NAMALWA (cell line): ENCODE measurements at places on chromosomes 3 and 15.

GRCh38 chr3:160921020-160921635 is 165.1 kb downstream of the PPM1L start:
- DNase-seq = peak; percentile 61

DNA sequence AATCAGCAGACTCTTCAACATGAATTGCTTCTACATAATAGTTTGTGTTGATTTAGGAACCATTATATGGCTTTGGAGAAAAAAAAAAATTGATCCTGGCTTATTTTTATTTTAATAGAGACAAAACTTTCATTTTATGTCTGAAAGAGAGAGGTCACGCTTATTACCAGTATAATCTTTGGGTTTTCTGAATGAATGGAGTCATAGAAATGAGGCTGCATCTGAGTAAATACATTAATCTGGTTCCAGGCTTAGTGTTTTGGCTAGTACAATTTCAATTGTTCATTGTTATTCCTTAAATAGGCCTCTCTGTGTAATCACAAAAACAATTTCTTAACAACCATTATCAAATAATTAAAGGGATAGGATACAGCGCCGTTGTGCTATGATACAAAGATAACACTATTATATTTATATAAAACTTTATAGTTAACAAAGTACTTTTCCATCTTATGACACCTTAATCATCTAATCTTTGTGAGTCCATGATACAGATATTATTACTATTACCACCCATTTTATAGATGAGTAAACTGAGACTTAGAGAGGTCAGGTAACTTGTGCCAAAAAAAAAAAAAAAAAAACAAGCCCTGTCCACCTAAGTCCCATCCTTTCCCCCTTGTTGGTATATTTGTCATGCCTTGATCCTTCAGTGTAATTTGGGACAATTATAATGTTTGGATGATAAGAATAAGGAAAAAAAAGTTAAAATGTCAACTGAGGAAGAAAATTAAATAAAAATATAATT is 41.8 kb upstream of the GOLM2 start:
- no peak for DNase-seq

GRCh38 chr3:71978150-71978721 is 193.3 kb upstream of the PROK2 start:
- no peak for DNase-seq

DNA sequence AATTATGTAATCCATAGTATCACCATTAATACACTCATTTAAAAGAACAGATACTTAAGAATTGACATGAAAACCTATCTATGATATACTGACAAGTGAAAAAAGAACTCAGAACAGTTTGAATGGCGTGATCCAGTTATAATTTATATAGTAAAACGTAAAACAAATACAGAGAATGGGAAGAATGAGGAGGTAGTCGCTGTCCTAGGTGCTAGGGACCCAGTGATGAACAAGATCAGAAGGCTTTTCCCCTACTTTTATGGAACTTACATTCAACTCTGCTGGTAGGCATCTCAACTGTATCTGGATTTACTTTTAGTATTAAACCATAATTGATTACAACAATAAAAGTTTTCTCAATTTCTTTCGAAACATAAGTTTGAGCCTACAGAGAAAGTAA is 31.8 kb downstream of the GSK3B start:
- no peak for DNase-seq

GRCh38 chr3:109050591-109051167 is 67.3 kb downstream of the MORC1 start:
- peak; percentile 62 for DNase-seq

DNA sequence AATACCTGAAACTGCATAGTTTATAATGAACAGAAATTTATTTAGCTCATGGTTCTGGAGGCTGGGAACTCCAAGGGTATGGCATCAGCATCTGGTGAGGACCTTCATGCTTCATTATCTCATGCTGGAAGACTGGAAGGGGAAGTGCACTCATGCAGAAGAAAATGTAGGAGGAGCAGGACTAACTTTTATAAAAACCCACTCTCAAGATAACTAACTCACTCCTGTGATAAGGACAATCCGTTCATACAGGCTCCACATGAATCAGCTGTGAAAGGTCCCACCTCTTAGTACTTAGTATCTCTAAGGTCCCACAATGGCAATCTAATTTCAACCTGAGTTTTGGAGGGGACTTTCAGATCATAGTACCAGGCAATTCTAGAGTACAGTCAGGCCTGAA is 33.6 kb upstream of the APH1B start:
- DNase-seq = no peak

- no peak for DNase-seq
Measured at GRCh38 chr3:149871855-149872254, 58.8 kb downstream of the RNF13 start.

DNA sequence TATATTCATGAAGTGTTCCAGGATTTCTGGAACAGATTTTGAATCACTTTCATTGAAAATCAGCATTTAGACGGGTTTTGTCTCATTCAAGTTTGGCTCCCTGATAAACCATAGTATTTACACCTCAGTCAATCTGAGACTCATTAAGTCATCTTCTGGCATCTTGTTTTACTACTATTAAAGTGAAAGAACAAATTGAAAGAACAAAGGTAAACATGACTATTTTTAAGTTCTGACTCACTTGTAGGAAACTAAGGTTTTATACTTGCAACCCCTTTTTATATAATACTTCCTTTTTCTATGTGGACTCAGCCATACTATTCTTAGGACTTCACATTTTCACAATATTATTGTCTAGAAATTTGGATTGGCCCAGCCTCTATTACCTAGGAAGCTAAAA is 854.4 kb downstream of the SQOR start:
- DNase-seq = no peak

GRCh38 chr15:96158938-96159337 is 171.6 kb upstream of the NR2F2 start:
- no peak for DNase-seq

DNA sequence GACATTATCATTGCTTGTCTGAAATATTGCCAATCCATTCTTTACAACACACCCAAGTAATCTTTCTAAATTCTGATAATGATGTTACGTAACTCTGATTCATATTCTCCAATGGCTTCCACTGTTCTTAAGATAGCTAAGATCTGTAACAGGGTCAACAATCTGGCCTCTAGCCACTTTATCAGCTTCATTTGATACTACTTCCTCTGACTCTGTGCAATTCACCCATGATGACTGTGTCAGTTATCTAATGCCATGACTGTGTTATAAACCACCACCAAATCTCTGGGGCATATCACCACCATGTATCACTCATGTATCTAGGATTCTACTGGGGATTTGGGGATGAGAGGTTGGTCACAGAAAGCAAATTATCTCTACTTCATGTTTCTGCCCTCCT is 44.0 kb downstream of the CD200 start:
- no peak for DNase-seq

DNA sequence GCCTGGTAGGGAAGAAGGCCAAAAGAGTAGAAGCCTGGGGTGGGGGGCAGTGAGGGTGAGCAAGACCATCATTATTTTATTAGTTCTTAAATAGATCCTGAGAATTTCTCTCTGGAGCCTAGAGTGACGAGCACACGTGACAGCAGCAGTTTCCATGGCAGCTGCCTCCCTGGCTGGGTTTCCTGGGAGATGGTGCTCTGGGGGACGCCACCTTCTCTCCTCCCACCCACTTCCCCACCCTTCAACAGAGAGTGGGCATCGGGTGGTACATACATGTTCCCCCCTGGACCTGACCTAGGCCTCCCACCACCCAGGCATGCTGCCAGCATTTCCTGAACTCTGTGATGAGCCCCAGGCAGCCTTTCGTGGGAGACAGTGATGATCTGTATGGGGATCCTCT is 12.9 kb downstream of the CELF6 start:
- DNase-seq = no peak

GRCh38 chr3:195537995-195538394 is 5.1 kb downstream of the PPP1R2 start:
- peak; percentile 92 for DNase-seq

DNA sequence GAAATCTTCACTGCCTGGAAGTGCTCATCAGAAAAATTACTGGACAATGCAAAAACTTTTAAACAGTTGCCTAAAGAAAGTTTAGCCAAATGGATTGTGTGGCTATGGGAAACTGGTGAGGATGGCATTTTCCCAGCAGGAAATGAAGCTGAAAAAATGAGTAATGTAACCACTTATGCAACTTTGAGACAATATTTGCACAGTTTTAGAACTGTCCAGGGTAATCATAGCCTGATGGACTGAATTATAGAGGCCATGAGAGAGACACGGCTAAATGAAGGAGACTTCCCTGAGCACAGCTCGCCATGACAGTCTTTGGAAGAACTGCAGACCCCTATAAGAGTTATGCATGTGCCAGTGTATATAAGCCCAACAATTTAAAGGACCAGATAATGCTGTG is 881.5 kb downstream of the VGLL3 start:
- no peak for DNase-seq

- no peak for DNase-seq
Measured at GRCh38 chr3:149647812-149648211, 10.0 kb downstream of the WWTR1 start.
